H9 (cell line): ENCODE measurements at places on chromosomes 5 and 9. TPM values are rescaled to one million over a fixed set of nuclear protein-coding genes. Genes with fewer than 3 reads are reported as not detected.

Gene OR1Q1
- not detected in 2 replicates for total RNA-seq

Gene TMEM203
- total RNA-seq: 34.1 and 35.5 TPM in 2 replicates

Gene NEUROG1
- total RNA-seq: not detected in 2 replicates

Gene OR13C2
- total RNA-seq: not detected in 2 replicates

Gene FAM221B
- not detected in 2 replicates for total RNA-seq

Gene CNTFR
- 0.55 and 1.3 TPM in 2 replicates for total RNA-seq

Gene SAXO1
- total RNA-seq: 0.09 TPM in 1 of 2 replicates, not detected in the other

Gene PDE8B
- total RNA-seq: 0.07 TPM in 1 of 2 replicates, not detected in the other

Gene MARCHF11
- 0.31 and 0.37 TPM in 2 replicates for total RNA-seq

Gene PCDHB12
- 2.3 and 3.1 TPM in 2 replicates for total RNA-seq

- H3K4me1 ChIP-seq: no peaks in the 10 kb centered on the region
- no peak overlapping the region for H3K27ac ChIP-seq
- no peaks in the 10 kb centered on the region for H3K27me3 ChIP-seq
- no peak for DNase-seq
- peaks cover 4% of the 10 kb centered on the region; the same call in 1 of the 2 replicates for H3K36me3 ChIP-seq
- H3K4me3 ChIP-seq: no peak overlapping the region
Observed at GRCh38 chr5:105922080-105922479, 1748.7 kb downstream of the EFNA5 start.

- H3K4me3 ChIP-seq: no peak overlapping the region
- H3K27me3 ChIP-seq: no peaks in the 10 kb centered on the region
- H3K4me1 ChIP-seq: no peaks in the 10 kb centered on the region
- DNase-seq: no peak
Observed at GRCh38 chr9:137445930-137446431, 4.8 kb upstream of the ENTPD8 start.

GRCh38 chr5:42985129-42986037 is 54.7 kb downstream of the ANXA2R start:
- H3K36me3 ChIP-seq: peaks cover 5% of the 10 kb centered on the region; the same call in 1 of the 2 replicates

- peaks cover 3% of the 10 kb centered on the region; the same call in 1 of the 2 replicates for H3K4me1 ChIP-seq
- H3K36me3 ChIP-seq: no peaks in the 10 kb centered on the region
- no peaks in the 10 kb centered on the region; the same call in 1 of the 2 replicates for H3K27me3 ChIP-seq
- no peak overlapping the region for H3K27ac ChIP-seq
- DNase-seq: no peak
Observed at GRCh38 chr9:4986296-4986695, 1.2 kb downstream of the JAK2 start.

DNA sequence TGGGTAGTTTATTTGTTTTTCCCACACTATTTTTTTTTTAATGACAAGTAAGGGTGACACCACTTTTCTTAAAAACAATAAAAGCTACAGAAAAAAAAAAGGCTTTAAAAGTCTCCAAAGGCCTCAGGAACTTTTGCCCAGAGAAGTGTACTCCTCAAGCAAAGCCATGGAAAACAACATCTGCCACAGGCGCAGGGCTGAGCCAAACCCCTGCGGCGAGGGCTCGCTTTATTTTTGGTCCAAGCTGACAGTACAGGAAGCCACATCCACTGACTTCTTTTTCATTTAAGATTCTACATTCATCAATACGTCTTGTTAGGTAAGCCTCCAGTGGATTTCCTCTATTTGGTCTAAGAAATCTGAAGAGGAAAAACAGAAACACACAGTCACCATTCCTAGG is 51.9 kb upstream of the IFNK start:
- H3K27me3 ChIP-seq: no peaks in the 10 kb centered on the region
- H3K36me3 ChIP-seq: no peaks in the 10 kb centered on the region; the same call in 1 of the 3 replicates
- H3K4me1 ChIP-seq: peaks cover 9% of the 10 kb centered on the region
- no peak overlapping the region for H3K4me3 ChIP-seq
- DNase-seq: no peak

DNA sequence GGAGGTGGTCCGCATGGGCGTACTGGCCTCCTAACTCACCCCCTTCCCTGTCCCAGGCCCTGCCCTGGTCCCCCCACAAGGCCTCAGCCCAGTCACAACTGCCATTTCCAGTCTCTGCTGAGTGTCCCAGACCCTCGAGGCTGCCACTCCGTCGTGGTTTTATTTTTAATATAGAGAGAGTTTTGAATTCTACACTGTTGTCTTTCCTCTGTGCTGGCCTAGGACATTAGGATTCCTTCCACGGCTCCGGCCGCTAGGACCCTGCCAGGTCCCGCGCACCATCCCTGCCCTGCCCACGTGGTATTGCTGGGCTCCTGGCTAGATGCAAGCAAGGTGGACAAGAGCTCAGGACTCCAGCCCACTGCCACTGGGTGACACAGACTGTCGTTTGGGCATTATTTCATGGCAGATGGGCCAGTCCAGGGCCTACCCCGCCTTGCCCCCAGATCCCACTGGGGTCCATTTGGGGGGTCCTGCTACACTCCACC is 53.3 kb downstream of the SAR1B start:
- no peaks in the 10 kb centered on the region for H3K27me3 ChIP-seq
- no peak overlapping the region for H3K4me3 ChIP-seq
- H3K27ac ChIP-seq: no peak overlapping the region
- DNase-seq: no peak
- peaks cover 62% of the 10 kb centered on the region for H3K36me3 ChIP-seq

DNA sequence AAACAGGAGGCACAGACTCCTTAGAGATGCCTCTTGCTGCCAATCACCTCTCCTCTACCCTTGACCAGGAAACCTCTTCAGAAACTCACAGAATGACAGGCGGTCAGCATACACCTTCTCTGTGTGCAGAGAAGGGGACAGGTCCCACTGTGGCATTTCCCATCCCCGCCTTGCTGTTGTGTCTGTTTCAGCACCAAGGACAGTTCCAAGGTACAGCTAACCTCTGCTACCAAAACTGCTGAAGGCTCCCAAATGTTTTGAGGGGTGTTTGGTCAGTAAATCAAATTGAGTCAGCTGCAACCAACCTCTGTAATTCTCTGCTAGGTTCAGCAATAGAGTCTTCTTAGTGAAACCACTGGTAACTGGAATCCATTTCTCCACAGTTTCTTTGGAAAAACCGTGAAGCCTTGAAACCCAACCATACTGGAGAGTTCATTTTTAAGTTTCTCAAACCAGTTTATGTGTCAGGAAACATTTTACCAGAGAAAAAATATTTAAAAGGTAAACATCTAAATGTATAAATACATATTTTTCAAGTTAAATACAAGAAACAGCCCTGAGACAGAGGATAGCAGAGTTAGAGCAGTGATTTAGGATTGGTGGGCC is 122.0 kb downstream of the DRD1 start:
- no peaks in the 10 kb centered on the region for H3K36me3 ChIP-seq
- no peaks in the 10 kb centered on the region; the same call in 1 of the 2 replicates for H3K4me1 ChIP-seq
- DNase-seq: peak; percentile 69
- H3K27me3 ChIP-seq: no peaks in the 10 kb centered on the region

- no peaks in the 10 kb centered on the region for H3K27me3 ChIP-seq
- peaks cover 12% of the 10 kb centered on the region; the same call in 1 of the 2 replicates for H3K4me1 ChIP-seq
- peaks cover 9% of the 10 kb centered on the region; the same call in 2 of the 3 replicates for H3K36me3 ChIP-seq
- no peak for DNase-seq
- H3K4me3 ChIP-seq: no peak overlapping the region
Observed at GRCh38 chr5:139631520-139632165, 16.5 kb upstream of the CXXC5 start.

- no peak overlapping the region for H3K4me3 ChIP-seq
- no peaks in the 10 kb centered on the region for H3K27me3 ChIP-seq
- H3K27ac ChIP-seq: no peak overlapping the region
- DNase-seq: no peak
- no peaks in the 10 kb centered on the region for H3K36me3 ChIP-seq
Observed at GRCh38 chr9:112787978-112788377, 37.4 kb downstream of the SNX30 start.

GRCh38 chr5:138724470-138725146 is 28.6 kb upstream of the CTNNA1 start:
- no peak overlapping the region for H3K27ac ChIP-seq
- no peak overlapping the region; the same call in 2 of the 3 replicates for H3K4me3 ChIP-seq
- peaks cover 13% of the 10 kb centered on the region; the same call in 1 of the 2 replicates for H3K4me1 ChIP-seq
- H3K36me3 ChIP-seq: peaks cover 2% of the 10 kb centered on the region; the same call in 1 of the 3 replicates

DNA sequence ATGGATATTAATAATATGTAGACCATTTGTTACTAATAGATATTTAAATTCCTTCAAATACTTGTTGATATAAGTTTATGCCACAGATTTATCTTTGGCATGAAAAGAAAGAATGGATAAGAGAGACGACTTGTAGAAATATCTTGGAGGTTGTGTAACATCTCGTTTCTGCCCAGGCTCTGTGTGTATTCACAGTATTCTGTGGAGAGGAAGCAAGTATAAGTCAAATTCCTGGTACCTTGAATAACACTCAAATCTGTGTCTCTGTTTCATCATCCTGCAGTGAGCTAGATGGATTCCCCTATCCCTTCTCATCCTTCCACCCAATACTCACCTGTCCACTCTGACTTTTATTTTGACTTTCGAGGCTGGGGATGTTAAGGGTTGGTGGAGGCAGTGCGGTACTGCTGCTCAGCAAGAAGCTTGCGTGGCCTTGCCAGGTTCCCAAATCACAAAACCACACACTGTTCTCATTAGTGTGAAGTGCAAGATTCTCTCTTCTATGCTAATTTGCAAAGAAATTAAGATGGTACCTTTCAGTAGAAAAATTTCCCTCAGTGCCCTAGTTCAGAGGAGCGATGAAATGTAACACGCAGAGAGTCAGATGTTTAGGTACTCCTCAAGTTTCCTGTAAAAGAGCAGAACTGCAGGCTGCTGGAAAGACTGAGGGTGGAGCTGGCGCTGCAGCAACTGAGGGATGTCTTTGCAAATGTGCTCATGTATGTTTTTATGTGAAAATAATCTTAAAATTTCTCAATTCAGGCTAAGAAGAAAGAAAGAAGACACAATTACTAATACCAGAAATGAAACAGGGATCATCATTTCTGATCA is 42.6 kb upstream of the ANKRD18A start:
- H3K27ac ChIP-seq: no peak overlapping the region
- H3K36me3 ChIP-seq: no peaks in the 10 kb centered on the region
- H3K27me3 ChIP-seq: no peaks in the 10 kb centered on the region

GRCh38 chr5:160702934-160703333 is 149.1 kb downstream of the ATP10B start:
- no peaks in the 10 kb centered on the region for H3K27me3 ChIP-seq
- H3K27ac ChIP-seq: no peak overlapping the region
- H3K36me3 ChIP-seq: no peaks in the 10 kb centered on the region
- H3K4me1 ChIP-seq: no peaks in the 10 kb centered on the region

- no peaks in the 10 kb centered on the region for H3K27me3 ChIP-seq
Observed at GRCh38 chr5:123297198-123297831, 125.9 kb downstream of the CEP120 start.

DNA sequence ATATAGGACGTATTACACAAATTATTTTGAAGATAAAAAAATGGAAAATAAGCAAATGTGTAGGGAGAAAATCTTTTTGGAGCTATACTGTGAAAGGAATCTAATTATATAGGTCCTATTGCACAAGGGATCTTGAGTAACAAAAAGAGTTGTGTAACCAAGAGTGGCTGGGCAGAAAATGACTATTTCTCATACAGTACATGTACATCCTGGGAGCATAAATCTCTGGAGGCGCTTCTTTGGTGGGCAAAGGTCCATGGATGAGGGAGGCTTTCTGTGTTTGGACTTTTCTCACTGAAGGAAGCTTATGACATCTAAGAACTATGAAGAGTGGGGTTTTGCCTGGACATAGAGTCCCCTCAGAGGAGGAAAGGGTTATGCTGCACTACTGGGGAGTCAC is 29.8 kb downstream of the ANKS6 start:
- no peak overlapping the region for H3K4me3 ChIP-seq
- no peaks in the 10 kb centered on the region for H3K4me1 ChIP-seq
- DNase-seq: no peak
- no peaks in the 10 kb centered on the region for H3K27me3 ChIP-seq

DNA sequence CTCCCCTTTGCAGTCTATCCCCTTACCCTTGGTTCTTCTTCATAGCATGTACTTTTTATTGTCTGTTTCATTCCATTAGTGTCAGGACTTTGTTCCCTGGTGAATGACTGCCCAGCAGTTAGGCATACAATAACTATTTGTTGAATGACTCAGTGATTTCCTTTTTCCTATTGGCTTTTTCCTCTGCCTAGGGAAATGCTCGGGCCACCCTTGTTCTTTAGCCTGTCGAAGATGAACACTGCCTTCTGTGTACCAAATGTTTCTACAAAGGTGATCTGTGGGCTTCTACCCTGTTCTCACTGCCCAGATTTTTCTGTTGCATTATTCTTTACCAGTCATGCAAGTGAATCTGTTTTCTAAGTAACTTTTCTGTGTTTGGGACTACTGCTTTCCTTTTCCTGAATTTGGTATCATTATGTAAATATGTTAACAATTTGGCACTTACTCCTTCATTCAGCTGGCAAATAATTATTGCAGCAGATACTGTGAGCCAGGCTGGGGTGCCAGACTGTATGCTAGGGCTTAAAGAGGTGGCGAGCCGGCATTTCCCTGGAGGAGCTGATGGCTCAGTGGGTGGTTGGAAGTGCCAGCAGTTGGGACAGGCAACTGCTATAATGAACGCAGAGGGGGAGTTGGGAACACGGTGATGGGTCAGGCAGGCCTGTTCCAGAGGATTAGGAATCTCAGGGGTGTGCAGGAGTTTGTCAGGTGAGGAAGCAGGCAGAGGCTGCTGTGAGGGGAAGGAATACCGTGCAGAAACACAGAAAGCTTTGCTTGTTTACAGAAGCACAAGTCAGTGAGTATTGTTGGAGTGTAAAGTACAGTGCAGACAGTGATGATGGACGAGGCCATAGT is 30.6 kb downstream of the KDM4C start:
- no peak overlapping the region for H3K27ac ChIP-seq
- DNase-seq: peak; percentile 50
- no peak overlapping the region for H3K4me3 ChIP-seq

- peak overlapping the region; percentile 41; the same call in 1 of the 3 replicates for H3K4me3 ChIP-seq
- no peak overlapping the region for H3K27ac ChIP-seq
- peak; percentile 35 for DNase-seq
- peaks cover 6% of the 10 kb centered on the region; the same call in 1 of the 2 replicates for H3K4me1 ChIP-seq
Observed at GRCh38 chr9:136105398-136106135, 10.5 kb upstream of the NACC2 start.

DNA sequence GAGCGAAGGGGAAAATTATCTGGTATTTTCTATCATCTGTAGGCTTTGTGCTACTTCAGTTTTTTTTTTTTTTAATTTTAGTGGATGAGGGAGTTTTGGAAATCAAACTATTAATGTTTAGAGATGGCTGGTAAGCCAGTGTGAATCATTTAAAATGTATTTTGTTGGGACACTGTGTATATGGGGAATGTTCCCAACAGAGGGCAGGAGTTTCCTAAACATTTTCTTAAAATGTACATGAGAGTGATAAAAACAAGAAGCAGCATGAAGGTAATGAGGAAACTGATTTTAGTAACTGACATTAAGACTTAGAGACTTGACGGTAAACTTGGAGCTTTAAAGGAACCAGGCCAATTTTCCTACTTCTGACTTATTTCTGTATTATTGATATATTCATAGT is 68.2 kb upstream of the ITGA2 start:
- H3K27me3 ChIP-seq: no peaks in the 10 kb centered on the region
- DNase-seq: no peak
- no peaks in the 10 kb centered on the region; the same call in 1 of the 2 replicates for H3K4me1 ChIP-seq
- H3K36me3 ChIP-seq: no peaks in the 10 kb centered on the region
- H3K27ac ChIP-seq: no peak overlapping the region
- no peak overlapping the region for H3K4me3 ChIP-seq

DNA sequence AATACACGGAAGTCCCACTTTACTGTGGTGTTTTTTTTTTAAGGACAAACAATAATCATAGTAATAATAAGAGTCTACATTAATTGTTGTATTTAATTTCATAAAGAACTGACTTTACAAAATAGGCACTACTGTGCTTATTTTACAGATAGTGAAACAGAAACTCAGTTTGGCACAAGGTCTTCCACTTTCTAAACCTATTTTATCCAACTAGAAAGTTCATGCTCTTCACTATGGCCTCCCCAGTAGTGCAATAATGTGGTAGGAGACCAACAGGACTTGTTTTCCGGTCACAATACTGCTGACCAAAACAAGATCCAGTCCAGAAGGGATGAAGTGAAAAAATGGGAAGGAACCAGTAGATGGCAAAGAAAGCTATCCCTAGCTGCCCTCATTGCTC is 531.6 kb downstream of the CAAP1 start:
- H3K36me3 ChIP-seq: 0 out of 2 replicates have a peak, but pooled peaks cover 4% of the 10 kb centered on the region
- H3K4me3 ChIP-seq: no peak overlapping the region
- no peaks in the 10 kb centered on the region for H3K4me1 ChIP-seq
- H3K27ac ChIP-seq: no peak overlapping the region
- no peaks in the 10 kb centered on the region for H3K27me3 ChIP-seq
